SK-N-MC (cell line): ENCODE measurements at places on chromosomes 6 and 20.

GRCh38 chr6:70371454-70372105, 41.7 kb upstream of the FAM135A start:
- peak; percentile 82 for DNase-seq

DNA sequence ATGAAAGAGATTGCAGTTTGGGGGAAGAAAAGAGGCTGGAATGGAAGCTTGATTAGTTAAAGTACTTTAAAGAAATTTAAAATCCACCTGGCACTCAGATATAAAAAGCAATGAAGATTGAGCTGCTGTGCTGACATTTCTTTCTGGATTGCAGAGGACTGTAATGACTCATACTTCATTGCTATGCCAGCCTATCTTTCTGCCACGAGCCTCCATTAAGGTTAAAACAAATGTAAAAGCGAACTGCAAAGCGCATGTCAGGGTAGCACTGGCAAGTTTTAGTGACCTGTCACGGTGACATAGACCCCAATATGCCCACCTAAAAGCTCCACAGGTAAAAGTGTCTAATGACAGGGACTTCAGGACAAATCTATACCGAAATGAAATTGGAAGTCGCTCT, 449.6 kb downstream of the C6orf118 start:
- DNase-seq: no peak

- peak; percentile 20 for DNase-seq
Observed at GRCh38 chr6:132011582-132011981, 60.4 kb upstream of the CCN2 start.

DNA sequence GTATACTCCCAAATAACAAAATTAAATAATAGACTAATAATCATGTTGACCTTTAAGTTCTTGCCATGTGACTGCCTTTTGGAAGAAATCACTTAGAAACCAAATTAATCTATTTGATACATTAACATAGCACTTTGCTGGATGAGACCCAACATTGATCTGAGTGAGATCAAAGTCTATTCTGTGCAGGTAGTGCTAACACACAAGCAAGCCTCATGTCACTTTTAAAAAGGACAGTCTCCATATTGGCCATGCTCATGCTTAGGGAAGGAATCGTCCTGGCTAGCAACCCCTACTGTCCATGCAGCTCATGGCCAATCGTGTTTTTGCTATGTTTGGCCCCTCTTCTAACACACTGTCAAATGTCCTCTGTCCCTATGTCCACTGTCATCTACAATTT, 35.8 kb upstream of the RNF217 start:
- DNase-seq: no peak

DNA sequence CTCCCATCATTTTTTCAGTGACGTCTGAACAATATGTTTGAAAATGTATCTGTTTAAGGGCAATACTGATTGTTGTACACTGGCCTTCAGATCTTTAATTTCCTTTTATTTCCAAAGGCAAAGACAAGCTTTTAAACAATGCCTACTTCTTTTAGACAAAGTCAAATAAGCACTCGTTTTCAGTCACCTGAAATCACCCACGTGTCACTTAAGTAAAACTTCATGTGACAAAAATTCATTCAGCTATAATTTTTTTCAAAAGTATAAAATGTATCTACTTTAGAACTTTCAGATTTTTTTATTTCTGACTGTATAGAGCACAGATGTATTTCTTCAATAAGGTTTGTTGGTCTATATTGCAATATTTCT, 113.5 kb upstream of the BEND6 start:
- DNase-seq: no peak

DNA sequence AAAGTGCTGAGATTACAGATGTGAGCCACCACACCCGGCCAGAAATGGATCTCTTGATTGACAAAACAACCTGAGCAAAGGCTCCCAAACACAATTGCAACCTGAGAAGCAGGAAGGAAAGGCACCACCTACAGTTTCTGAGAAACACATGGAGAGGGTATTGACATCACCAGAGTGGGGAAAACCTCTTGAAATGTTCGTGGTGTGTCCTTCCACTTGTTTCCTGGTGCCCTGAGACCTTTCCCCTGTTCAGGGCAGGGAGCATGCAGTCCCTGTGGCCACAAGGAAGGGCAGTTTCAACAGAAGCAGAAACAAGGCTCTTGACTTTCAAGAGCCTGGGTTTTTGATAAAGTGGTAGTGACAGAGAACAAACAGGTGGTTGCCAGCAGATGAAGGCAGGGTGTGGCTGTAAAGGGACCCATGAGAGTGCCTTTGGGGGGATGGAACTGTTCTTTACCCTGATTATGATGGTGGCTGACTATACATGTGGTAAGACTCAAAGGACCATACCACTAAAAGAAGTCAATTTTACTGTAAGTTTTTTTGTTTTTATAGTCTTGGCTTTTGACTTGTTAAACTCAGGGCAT, 3.2 kb upstream of the BPIFA1 start:
- DNase-seq: no peak

DNA sequence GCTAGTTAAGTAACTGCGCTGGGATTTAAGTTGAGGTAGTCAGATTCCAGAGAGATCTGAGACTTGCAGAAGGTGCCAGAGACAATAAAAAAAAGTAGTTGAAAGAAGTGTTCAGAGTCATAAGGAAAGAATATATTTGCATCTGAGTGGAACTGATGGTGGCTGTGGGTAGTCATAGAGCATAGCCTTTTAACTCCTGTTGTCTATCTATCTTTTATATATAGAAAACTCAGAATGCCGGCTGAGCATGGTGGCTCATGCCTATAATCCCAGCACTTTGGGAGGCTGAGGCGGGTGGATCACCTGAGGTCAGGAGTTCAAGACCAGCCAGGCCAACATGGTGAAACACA, 62.0 kb downstream of the CARMIL1 start:
- no peak for DNase-seq

DNA sequence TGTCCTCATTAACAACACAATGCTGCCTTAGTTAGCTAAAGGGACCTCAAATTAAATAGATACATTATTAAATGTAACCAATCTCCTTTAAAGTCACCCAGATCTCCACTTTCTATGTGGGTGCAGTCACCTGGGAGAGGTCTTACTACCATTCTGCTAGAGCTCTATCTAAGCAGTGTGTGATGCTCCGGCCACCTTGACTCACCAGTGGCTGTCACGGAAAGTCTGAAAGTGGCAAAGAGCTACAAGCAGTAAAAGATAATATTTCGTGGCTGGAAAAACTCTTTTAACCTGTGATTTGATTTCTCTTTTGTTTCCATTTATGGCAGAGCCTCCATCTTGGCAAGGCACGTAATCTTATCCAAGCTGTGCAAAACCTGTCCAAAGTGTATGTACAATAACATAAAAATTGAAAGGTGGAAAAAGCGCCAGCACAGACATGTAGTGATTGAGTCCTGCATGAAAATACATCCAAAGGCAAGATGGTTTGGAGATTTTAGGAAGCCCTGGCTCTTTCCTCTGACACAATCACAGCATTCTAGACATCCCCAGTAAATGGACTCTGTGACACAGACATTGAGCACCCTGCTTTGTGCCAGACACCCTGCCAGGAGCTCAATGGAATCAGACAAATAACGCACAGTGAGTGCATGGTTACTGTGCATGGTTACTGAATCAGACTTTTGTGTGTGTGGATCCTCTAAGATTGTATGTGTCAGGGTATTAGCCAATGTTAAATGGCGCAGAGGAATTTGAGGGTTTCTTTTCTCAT, 116.6 kb downstream of the ADAT2 start:
- no peak for DNase-seq

GRCh38 chr6:38517005-38517404, 122.7 kb downstream of the BTBD9 start:
- no peak for DNase-seq

- no peak for DNase-seq
Observed at GRCh38 chr6:169862043-169862891, 110.8 kb downstream of the ERMARD start.

- no peak for DNase-seq
Observed at GRCh38 chr20:33437141-33437911, 6.2 kb downstream of the SNTA1 start.

GRCh38 chr6:104601131-104601651, 258.5 kb downstream of the HACE1 start:
- peak; percentile 57 for DNase-seq

DNA sequence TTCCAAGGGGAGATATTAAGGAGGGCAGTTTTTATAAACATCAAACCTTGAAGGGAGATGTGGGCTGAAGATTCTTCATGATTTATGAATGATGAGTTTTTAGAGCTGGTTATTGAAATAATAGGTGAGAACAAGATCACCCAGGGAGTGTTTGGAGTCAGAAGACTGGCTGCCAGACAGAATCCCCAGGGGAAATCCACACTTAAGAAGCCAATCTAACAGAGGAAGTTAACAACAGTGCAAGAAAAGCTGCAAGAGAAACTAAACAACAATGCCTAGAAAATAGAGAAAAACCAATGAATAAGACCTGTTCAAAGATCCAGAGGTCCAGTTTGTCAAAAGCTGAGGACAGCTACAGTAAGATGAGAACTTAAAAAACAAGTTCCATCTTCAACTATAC, 167.9 kb upstream of the MAN1A1 start:
- no peak for DNase-seq

DNA sequence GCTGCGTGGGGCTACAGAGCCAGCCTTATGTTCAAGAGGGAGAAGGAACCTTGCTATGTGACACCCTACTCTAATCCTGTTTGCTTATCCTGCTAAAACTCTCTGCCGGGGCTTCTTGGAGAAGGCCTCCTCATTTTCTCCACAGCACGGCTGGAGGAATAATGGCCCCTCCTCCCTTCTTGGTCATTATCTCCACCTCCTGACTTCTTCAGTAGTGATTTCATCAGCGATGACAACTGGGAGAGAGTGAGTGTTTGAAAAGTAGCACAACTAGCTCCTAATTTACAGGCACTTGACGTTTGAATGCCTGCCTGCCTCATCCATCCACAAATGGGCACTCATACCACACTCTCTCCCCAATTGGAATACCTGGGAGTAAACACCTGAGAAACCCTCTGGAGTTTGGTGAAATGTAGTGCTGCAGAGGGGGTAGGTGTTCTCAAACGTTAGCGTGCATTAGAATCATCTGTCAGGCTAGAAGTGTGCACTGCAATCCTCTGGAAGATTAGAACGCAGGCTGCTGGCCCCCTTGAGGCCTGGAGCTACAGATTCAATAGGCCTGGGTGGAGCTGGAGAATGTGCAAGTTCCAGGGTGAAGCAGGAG, 148.5 kb downstream of the FOXC1 start:
- DNase-seq: no peak

GRCh38 chr6:34608321-34609091, 52.4 kb upstream of the SPDEF start:
- DNase-seq: no peak

DNA sequence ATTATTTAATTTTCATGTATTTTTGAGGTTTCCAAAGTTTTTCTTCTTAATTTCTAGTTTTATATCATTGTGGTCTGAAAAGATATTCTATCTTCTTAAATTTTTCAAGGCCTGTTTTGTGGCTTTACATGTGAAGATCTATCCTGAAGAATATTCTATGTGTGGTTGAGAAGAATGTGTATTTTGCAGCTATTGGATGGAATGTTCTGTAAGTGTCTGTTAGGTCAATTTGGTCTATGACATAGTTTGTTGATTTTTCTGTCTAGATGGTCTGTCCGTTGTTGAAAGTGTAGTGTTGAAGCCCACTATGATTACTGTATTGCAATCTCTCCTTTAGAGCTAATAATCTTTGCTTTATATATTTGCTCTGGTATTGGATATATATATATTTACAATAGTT, 125.7 kb downstream of the CRYBG1 start:
- no peak for DNase-seq

GRCh38 chr6:44539701-44540355, 152.3 kb downstream of the CDC5L start:
- no peak for DNase-seq

GRCh38 chr6:31680226-31681134, at the start of gene LY6G5C:
Gene LY6G5C (minus strand): TSS chr6:31681067. CDS start chr6:31680373, 694 bp downstream.
- peak; percentile 18 for DNase-seq

DNA sequence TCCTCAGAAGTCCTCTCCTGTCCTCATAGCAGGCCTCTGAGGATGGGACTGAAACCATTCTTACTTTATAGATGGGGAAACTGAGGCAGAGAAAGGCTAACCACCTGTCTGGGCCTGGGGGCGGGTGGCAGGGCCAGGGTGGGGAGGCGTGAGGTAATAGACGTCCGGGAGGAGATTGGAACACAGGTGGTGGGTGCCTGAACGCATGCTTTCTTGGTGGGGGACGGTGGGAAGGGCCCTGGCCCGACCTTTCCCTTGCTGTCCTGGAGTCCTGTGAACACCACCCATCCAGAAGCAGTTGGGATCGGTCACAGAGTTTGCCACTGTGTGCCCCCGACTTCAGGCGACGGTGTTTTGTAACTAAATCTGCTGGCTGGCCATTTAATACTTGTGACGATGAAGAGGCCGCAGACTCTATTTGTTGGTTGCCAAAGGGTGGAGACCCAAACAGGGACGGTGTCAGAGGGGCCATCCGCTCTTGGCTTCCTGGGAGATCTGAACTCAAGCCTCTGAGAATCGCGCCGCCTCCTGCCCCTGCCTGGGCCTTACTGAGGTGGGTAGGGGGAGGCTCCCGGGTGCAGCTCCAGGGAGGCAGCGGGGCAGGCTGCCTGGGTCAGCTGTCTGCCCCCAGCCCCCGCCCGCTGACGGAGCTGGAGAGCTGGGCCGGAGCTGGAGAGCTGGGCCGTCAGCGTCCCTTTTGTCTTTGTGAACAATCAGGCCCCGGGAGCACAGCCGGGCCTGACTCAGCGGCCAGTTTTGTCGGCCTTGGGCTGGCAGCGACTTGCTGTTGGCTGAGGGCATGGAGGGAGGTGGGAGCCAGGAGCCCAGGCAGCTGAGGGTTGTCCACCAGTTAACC, 4.1 kb downstream of the RBM38 start:
- DNase-seq: no peak

DNA sequence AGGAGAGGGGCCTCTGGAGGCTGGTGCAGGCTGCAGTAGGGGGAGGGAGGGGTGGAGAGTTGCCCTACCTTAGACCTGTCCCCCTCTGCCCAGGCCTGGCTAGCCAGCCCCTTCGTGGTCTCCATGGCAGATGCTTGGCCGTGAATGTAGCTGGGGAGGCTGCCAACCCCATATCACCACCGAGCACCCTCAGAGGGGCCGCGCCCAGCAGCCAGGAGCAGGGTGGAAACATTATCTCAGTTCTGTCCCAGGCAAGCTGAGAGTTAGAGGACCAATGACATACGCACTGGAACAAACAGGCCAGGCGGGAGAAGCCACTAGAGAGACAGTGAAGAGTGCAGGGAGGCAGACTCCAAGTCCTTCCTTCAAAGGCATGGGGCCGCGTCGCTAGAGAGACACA, 66.5 kb downstream of the LRFN2 start:
- DNase-seq: no peak
